NCI-H1436 treated with DMSO at 0.1 percent for 48 hours (cell line): ENCODE measurements at places on chromosomes 13 and 19.

DNA sequence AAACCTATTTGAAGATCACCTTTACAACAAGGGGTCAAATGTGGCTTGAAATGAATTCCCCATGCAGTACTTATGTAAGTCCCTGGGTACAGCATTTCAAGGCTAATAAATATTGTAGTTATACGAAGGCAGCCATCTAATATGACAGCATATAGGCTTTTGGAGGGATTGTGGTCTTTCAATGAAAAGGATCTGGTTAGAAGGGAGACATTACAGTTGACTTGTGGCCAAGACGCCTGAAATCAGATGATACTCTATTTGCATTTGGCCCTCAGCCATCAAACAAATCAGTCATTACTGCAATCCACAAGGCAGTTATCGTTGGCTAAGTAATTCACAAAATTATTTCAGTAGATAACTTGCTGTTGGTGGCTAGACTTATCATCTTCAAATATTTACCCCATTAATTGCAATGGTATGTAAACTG is 242.7 kb downstream of the DCLK1 start:
- DNase-seq, result peak; percentile 3

DNA sequence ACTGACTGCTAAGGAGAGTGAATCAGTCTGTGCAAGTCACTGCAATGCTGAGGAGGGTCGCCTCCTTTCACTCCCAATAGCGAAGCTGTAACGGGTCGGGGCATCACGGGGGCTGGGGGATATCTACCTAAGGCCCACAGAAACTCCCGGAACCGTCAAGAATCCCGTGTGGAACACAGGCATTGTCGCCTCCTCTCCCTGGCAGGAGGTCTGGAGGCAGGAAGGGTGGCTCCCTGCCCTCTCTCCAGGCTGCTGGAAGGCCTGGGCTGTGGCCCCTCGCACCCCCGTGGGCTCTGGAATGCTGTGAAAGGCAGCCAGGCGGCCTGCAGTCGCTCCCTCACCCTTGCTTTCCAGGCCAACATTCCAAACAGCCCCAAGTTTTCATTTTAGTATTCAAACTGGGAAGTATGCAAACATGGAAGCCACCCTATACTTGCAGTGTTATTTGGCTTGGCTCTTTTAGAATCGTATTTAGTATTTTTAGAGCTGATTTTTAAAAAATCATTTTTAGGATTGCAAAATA is 109.4 kb downstream of the CRYL1 start:
- DNase-seq, result no peak

DNA sequence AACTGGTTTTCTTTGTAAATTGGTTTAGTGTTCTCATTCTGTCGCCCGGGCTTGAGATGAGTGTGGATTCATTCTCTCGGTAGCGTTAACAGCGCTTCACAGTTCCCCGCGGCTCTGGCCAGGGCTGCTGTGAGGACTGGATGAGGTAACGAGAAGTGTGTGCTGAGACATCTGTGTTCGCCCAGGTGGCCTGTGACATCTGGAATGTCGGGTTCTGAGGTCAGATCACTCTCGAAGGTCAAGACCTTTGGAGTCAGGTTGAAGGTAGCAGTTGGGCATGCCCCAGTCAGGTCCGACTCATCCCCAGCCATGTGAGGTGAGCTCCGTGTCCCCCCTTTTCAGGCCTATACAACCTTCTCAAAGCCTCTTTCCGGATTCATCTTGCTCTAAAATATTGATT is 13.4 kb upstream of the TUBGCP3 start:
- no peak for DNase-seq

DNA sequence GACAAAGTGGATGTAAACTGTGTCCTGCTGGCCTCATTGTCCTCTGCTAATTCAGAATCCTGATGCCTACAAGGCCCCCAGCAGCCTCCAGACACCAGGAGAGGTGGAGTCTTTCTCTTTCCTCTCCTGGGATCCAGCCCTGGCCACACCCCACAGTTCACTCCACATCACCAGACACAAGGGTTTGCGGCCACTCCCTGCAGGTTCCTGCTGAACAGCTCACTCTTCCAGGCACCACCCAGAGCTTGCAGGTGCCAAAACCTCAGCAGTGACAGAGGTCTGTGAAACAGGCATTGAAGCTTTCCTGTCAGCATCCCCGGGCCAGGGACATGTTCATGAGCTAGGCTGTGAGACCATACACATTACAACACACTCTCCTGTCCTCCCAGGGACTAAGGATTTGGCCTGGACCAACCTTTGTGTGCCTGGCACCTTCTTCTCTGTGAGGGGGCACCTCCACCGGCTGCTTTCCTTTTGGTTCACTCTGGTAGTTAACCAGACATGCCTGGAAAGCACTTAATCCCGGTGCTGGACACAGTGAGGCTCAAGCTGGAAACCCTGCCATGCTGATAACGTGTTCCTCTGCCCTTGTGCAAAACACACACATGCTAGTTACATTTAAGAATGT is 11.1 kb upstream of the ATP12A start:
- no peak for DNase-seq

DNA sequence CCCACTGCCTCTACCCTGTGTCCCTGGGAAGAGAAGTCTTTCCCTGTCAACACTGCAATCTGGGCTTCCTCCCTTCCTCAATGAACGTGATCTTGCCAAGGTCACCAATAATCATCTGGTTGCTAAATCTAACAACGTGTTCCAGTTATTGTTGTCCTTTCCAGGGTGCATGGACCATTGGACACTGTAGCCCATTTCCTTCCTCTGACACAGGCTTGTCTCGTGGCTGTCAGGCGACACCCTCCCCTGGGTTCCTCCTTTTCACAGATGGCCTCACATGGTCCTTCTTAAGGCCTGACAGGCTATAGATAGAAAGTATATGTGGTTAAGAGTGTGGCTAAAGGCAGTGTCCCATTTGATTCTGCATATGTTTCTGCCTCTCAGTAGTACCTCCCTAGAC is 67.7 kb upstream of the STARD13 start:
- DNase-seq, result no peak

DNA sequence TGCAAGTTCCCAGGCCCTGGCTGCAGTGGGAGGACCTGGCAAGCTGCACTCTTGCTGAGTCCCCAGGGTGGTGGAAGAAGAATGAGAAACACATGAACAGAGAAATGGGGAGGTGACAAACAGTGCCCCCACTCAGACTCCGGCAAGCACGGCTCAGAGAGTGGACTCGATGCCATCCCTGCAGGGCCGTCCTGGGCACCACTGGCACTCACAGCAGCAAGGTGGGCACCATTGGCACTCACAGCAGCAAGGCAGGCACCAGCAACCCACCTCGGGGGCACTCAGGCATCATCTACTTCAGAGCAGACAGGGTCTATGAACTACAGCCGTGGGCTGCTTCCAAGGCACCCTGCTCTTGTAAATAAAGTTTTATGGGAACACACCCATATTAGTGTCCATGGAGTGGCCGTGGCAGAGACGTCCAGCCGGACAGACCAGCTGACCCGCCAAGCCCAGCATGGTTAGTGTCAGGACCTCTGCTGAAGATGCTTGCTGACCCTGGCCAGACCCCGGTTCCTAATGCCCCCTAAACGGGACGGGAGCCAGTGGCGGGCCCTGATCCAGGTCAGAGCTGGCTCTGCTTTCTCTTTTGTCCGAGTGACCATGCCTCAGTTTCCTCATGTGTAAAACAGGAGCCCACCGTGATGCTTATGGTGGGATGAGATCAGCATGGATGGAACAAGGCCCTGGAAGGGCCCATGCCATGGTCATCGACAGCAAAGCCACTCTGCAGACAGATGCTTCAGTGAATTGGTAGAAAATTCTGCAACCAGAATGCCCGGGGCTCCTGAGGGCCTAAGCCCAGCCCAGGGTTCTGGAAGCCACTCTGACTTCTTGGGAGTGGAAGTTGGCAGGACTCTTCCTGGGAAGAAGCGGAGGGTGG is 2.1 kb upstream of the F10 start:
- no peak for DNase-seq
